Aorta (tissue), 5 donors: ENCODE measurements at places on chromosomes 7 and 10. TPM values are rescaled to one million over a fixed set of nuclear protein-coding genes. Genes with fewer than 3 reads are reported as not detected.

KCNH2 gene
- polyA plus RNA-seq: 0.23 TPM

PSAP gene
- polyA plus RNA-seq: 1,028 TPM

SNCG gene
- 74.0 TPM for polyA plus RNA-seq

HOXA9 gene
- 1.5 TPM for polyA plus RNA-seq

ELN gene
- polyA plus RNA-seq: 262 TPM

VGF gene
- not detected for polyA plus RNA-seq

DNA sequence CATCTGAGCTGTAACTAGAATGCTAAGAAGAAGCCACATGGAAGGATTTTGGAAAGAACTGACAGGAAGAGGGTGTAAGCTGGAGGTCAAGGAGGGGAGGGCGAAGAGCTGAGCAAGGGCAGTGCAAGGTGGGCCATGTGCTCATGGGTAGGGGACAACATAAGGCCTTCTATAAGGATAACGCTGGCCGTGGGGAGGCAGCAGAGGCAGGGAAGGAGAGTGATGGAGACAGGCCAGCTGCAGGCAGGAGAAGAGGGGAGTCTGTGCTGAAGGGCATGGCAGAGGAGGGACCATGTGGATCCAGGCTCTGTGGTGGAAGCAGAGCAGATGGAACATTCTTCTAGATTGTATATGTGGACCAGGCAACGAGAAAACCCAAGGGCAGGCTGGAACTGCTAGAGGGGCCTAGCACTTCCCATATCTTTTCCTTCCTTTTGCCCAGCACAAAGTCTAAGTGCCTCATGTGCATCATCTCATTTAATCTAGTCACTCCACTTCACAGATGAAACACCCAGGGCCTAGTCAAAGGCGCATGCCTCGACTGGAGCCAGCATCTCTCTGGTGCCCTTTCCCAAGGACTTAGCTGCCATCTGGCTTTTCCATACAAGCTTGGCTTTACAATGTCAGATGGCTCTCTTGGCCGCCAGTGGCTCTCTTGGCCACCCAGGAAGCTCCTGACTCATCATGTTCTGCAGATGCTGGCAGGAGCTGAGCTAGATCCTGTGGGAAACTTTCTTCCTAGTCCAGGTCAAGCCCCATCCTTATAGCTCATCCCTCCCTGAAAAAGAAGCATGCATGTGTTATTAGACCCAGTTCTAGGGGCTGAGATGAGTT lies 6.6 kb downstream of the LRRC18 start:
- DNase-seq: no peak

DNA sequence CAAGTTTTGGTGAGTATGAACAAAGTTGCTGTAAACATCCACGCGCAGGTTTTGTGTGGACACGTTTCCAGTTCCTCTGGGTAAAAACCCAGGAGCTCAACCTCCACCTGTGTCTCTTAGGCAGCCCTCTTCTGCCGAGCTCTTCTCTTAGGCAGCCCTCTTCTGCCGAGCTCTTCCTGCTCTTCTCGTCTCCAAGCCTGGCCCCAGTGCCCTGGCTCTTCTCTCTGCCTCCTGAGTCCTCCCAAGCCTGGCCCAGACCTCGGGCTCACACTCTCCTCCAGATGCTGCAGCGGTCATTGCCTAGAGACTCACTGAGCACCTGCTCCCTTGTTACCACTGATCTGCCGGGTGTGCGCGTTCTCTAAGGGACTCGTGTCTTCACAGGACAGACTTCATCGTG lies 38.7 kb upstream of the BNIP3 start:
- no peak for DNase-seq

DNA sequence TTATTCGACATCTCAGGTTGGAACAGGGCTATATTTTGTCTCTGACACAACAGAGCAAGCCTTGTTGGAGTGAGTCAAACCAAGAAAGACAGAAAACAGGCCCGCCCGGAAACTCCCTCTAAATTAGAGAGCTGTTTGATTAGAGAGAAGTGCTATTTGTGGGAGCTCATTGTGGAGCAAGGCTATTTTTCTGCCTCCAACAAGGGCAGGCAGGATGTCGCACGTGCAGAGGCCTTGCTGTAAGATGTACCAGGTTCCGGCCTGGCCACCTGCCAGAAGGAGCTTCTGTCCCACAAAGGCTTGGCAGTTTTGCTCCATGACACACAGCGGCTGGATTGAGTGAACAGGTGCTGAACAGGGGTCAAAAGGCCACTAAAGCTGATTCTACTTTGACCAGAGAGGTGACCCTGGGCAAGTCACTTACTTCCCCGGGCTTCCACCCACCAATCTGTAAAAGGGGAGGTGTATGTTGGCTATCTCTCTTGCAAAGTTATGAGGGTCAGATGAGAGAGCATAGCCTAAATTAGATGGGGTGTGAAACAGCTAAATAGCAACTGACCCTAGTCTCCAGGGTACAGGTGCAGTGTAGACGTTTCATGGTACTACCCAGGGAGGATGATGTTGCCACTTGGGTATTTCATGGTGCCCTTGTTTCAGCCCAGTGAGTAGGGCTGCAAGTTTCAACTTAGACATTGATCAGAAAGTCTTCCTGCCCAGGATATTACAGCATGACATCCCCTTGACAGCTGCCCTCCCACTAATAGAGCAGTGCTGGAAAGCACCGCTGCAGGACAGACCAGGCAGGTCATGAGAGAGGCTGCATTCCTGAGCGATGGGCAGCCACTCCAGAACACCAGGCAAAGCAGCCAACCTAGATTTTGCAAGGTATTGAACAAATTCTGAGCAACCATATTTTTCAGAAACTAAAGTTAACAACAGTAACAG lies 62.0 kb downstream of the VSTM4 start:
- DNase-seq: no peak

GRCh38 chr10:119377958-119378736 lies 164.4 kb downstream of the RGS10 start:
- no peak for DNase-seq

DNA sequence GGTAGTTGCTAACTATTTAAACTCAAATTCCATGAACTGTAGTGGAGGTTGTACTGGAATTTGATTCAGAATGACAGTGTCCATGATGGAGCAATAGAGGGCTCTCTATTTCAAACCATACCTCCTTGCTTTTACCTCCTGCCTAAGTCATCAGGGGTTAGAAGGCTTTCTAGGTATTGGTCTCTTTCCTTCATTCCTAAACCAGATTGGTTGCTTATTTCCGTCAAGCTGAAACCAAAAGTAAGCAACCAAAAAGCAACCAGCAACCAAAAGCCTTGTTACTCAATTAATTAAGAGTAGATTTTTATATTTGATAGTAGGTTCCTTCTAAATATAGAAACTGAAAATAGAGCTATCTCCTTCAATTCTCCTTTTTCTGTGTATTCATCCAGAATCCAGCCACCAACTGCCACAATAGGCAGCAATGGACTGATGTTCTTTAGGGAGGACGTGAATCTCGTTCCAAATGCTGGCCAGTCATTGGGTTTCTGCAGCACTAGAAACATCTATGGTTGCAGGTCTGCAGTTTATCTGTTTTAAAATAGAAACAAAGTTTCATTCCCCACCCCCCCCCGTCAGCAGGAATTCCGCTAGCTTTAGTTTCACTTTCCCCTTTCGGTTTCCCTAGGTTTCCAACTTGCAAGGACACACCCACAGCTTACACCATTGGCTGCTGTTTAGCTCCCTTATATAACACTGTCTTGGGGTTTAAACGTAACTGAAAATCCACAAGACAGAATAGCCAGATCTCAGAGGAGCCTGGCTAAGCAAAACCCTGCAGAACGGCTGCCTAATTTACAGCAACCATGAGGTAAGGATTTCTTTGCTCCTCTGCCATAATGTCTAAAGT lies at the start of gene IFIT1:
TSS of gene IFIT1 (plus strand) at position 717 of the 850 bp plus-strand sequence. CDS start at position 807, 90 bp downstream.
- no peak for DNase-seq

- DNase-seq: no peak
These were observed 376.9 kb upstream of the MYO3A start for GRCh38 chr10:25557136-25557535.

DNA sequence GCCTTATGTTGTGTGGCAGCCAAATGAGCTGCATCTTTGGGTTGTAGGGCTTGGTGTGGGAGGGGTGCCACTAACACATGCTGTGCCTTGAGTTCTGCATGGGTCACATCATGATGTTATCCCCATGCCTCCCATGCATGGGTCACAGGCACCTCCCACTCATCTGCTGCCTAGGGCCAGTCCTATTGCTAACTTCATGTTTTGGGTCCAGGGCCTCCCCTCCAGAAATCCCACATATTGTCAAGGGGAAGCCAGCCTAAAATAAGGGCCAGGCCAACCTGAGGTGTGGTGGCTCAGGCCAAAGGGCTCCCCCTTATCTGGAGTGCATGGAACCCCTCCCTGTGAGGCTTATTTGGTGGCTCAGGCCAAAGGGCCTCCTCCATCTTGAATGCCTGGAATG lies 299.0 kb downstream of the RPS24 start:
- DNase-seq: no peak

DNA sequence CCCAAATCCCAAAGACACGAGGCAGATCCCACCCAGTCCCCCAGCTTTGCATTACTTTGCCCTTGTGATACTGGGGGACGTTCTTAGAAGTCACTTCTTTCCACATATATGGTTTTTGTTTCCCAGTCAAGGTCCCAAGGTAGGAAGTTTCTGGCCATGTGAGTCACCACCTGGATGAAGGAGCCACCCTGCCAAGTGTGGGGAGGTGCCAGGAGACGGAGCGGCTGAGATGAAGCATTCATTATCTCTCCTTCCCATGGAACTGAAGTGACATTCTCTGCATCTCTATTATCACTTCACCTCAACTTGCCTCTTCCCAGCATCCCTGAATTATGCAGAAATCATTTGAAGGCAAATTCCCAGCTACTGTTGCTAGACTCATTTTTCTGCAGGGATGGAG lies 136.2 kb upstream of the INSYN2A start:
- DNase-seq: no peak

- DNase-seq: no peak
These were observed 107.4 kb downstream of the EEPD1 start for GRCh38 chr7:36260481-36260880.

DNA sequence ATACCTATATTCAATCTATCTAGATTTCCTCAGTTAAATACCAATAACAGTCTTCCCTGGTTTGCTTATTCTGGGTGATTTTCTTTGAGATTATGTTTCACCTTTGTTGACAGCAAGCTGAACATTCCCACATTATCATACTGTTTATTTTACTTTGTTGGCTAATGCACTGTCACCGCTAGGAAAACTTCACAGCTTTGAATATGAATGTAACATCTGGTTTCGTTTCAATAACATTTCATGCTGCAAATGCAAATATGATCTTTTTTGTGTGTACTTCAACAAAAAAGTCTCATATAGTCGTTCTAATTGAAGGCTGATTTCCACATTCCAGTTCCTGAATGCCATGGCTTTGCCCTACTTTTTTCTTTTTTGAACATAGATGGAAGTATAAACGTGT lies 946.3 kb upstream of the GHITM start:
- DNase-seq: no peak

DNA sequence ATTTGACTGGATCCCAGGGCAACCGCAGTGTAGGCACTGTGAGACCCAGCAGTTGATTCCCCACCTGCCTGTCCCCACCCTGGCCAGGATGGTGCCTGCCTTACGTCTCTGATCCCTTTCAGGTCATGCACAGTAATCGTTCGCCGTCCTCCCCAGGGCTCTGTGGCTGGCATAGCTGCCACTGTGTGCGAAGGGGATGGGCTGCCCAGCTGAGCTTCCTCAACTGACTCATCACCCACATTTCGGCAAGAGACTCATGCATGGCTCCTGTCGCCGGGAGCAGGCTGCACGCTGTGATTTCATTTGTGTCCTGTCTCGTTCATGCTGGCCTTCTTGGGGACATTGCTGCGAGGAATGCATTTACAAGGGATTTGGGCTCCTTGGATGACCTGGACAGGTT lies 252.4 kb downstream of the KLF6 start:
- no peak for DNase-seq

- no peak for DNase-seq
These were observed 55.8 kb downstream of the PTN start for GRCh38 chr7:137287651-137288258.

DNA sequence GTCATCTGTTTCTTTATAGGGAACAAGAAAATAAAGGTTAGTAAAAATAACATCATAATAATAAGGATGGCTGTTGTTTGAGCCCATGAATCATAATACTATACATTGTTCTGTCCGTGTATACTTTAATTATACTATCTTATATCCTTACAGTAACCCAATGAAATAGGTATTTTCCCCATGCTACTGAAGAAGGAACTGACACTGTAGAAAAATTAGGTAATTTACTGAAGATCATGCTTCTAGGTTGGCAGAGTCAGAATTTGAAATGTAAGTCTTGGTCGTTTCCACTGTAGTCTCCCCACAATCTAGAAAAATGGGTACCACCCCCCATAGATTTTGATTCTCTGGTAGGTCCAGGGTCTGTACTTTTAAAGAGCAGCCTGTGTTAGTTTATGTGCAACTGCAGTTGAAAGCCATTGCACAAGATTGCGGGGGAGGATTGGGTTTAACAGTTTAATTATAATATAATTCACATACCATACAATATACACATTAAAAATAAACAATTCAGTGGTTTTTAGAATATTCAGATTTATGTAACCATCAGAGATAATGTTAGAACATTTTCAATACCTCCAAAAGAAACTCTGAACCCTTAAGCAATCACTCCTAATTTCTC lies 47.7 kb downstream of the SHOC2 start:
- no peak for DNase-seq

- DNase-seq: peak; percentile 77
These were observed 12.4 kb upstream of the SERPINE1 start for GRCh38 chr7:101114492-101114891.

GRCh38 chr7:10973942-10974911 lies 555 bp downstream of the PHF14 start:
- peak; percentile 59 for DNase-seq

GRCh38 chr10:132587175-132587574 lies 49.6 kb downstream of the INPP5A start:
- peak; percentile 68 for DNase-seq

DNA sequence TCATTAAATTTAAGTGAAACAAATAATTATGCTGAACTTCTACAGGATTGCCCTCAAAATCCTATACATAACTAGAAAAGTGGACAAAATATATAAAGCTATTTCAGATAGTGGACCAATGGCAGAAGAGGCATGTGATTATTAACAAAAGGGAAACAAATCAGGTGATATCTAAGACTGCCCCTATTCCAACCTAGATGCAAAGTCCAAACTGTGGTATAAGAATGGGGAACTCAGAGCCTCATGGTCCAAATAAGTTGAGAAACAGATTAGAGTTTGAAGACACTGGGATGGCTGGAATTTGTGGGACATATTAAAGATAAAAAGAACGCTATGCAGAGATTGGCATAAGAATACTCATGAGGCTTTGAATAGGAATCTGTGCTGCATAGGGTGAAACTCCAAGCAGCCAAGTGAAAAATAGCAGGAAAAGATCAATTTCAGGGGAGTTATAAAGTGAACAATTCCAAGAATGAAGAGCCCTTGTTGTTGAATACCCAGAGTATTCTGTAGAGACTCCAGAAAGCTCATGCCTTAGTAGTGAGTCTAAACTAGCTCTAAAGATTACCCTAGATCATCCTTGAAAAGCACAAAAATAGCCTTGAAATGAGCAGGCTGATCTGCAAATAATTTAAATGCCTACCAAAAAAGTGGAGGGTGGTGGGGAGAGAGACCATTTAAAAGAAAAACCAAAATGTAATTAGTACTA lies 152.4 kb downstream of the IMMP2L start:
- no peak for DNase-seq
